ENCODE measurements at places on chromosomes 5 and 9. TPM values are rescaled to one million over a fixed set of nuclear protein-coding genes. Genes with fewer than 3 reads are reported as not detected.

PCDHA12 gene
- 0.21 TPM for total RNA-seq

GRCh38 chr5:66724349-66725139 is 128.4 kb downstream of the MAST4 start:
- no peak for DNase-seq
- H3K27me3 ChIP-seq = no peaks in the 10 kb centered on the region
- no peak overlapping the region for H3K27ac ChIP-seq

DNA sequence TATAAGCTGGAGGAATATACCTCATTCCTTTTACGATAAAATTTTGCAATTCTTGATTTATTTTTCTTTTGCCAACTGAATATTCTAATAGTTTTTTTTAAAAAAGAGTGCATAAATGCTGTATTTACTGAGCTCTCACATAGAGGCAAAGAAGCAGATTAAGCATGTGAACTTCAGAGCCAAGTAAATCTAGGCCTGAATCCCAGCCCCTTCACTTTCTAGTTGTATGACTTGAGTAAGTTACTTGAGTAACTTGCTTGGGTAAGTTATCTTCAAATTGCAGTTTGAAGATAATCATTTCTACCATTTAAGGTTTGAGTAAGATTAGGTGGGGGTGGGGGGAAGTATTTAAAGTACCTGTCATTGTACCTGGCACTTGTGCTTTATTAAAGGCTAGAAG is 21.8 kb downstream of the LURAP1L start:
- H3K4me1 ChIP-seq = peaks cover 41% of the 10 kb centered on the region
- no peak overlapping the region for H3K4me3 ChIP-seq
- H3K27me3 ChIP-seq = no peaks in the 10 kb centered on the region
- no peak for DNase-seq
- no peak overlapping the region for H3K27ac ChIP-seq

GRCh38 chr5:87138091-87138805 is 129.4 kb upstream of the RASA1 start:
- no peaks in the 10 kb centered on the region for H3K27me3 ChIP-seq
- H3K36me3 ChIP-seq = no peaks in the 10 kb centered on the region
- DNase-seq = no peak
- peak overlapping the region; percentile 86 for H3K27ac ChIP-seq

PCDHGA8 gene
- 13.9 TPM for total RNA-seq

GNA14 gene
- 5.8 TPM for total RNA-seq

DNA sequence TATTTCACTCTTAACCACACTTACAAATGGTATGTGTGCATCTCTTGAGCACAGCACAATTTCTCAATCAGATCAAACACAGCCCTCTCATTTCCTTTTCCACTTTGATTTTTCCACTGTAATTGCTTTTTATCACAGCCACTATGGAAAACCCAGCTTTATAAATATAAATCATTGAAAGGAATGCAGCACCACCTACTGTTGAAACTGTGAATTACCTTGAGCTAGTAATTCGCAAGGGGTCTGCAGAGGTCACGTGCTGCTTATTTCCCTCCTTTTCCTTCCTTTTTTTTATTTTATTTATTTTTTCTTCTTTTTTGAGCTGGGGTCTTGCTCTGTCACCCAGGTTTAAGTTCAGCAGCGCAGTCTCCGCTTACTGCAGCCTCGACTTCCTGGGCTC is 76.9 kb downstream of the CDH6 start:
- DNase-seq = no peak
- no peaks in the 10 kb centered on the region for H3K27me3 ChIP-seq
- H3K4me3 ChIP-seq = no peak overlapping the region

NSMF gene
- 251 TPM for total RNA-seq

- H3K4me1 ChIP-seq = no peaks in the 10 kb centered on the region
- H3K36me3 ChIP-seq = no peaks in the 10 kb centered on the region
- no peak overlapping the region for H3K4me3 ChIP-seq
- H3K27ac ChIP-seq = no peak overlapping the region
- DNase-seq = no peak
Observed at GRCh38 chr9:84007662-84008061, 27.1 kb downstream of the RMI1 start.

DNA sequence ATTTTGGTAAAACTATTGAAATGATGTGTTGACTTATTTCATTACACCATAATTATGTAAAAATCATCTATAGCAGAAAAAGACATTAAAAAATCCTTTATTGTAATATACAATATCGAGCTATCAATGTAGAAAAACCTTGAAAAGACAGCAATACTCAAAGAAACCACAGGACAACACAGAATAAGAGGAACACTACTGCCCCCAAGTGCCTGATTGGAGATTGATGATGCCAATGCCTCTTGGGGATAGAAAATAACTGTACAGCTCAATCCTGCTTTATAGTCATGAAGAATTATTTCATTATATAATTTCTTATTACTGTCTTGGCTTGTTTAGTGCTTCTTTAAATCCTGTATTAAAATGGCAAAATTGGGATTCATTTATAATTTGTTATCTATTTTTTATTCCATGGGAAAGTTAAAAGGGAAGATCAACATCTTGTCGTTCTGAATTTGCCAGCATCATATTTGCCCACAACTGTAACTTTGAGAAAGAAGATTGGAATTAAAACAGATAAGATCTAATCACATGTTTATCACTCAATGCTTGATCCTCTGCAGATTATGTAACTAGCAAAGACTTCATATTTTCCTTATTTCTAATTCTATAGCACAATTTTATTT is 337.5 kb downstream of the CDH9 start:
- no peak overlapping the region for H3K27ac ChIP-seq
- H3K4me1 ChIP-seq = no peaks in the 10 kb centered on the region
- no peak overlapping the region for H3K4me3 ChIP-seq
- no peaks in the 10 kb centered on the region for H3K36me3 ChIP-seq
- H3K27me3 ChIP-seq = no peaks in the 10 kb centered on the region
- no peak for DNase-seq

DNA sequence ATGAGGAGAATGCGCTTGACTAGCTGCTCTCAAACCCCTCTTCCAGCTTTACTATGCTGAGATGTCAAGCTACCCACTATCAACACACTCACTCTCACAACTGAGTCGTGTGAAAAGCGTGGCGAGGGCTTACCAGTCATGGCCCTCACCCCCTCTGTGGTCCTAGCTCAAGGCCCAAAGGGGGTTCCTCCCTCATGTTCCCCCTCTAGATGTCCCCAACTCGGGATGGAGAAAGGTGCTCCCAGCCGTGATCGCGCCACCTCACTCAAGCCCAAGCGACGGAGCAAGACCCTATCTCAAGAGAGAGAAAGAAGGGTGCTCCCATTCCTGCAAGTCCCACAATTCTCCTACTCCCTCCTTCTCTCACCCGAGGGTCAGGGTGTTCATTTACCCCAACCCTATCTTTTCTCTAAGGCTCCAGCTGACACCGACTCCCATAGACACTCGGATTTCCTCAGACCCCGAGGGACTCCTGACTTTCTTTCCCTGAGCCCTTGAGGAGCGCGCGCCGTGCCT is 559 bp downstream of the SLC38A9 start:
- H3K4me3 ChIP-seq = peak overlapping the region; percentile 92
- no peaks in the 10 kb centered on the region for H3K27me3 ChIP-seq
- H3K36me3 ChIP-seq = no peaks in the 10 kb centered on the region
- H3K4me1 ChIP-seq = no peaks in the 10 kb centered on the region
- no peak for DNase-seq

- DNase-seq = no peak
- H3K27me3 ChIP-seq = no peaks in the 10 kb centered on the region
- H3K4me1 ChIP-seq = no peaks in the 10 kb centered on the region
- no peak overlapping the region for H3K27ac ChIP-seq
- no peak overlapping the region for H3K4me3 ChIP-seq
Observed at GRCh38 chr5:8842971-8843551, 702.8 kb downstream of the SEMA5A start.

- H3K4me3 ChIP-seq = no peak overlapping the region
- peak overlapping the region; percentile 54 for H3K27ac ChIP-seq
- no peaks in the 10 kb centered on the region for H3K27me3 ChIP-seq
- no peaks in the 10 kb centered on the region for H3K4me1 ChIP-seq
- DNase-seq = no peak
Observed at GRCh38 chr9:100309992-100310391, 42.8 kb downstream of the TEX10 start.

AGTPBP1 gene
- total RNA-seq = 38.3 TPM

DNA sequence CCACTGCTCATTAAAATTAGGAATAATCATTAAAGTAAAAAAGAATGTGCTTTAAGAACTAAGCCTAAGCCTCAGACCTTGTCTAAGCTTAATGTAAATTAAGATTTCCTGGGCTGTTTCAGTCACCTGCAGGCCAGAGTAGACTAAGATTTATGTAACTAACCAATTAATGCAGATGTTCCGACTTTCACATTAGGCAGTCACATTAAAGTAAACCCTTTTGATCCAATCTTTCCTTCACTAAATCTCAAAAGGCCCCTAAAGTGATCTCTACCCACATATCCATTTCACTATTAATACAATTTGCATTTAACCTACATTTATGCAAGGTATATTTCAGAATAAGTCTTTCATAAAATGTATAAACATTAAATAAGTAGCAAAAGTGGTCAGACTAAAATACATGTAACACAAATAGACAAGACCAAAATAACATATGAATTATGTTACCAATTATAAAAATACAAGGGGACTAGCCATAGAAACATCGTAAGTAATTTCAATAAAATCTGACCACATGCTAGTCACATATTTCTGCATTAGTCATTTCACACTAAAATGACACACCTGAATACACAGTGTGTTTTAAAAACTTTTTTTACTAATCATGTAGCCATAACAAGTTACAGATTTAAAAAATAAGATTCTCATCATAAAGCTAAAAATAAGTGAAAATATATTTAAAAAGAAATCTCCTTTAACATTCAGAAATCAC is 7.7 kb downstream of the NR3C1 start:
- H3K27me3 ChIP-seq = no peaks in the 10 kb centered on the region
- no peak for DNase-seq
- H3K36me3 ChIP-seq = no peaks in the 10 kb centered on the region
- H3K4me3 ChIP-seq = peak overlapping the region; percentile 93
- peaks cover 80% of the 10 kb centered on the region for H3K4me1 ChIP-seq
- H3K27ac ChIP-seq = no peak overlapping the region

GRCh38 chr9:97394881-97395280 is 17.0 kb upstream of the TDRD7 start:
- no peak for DNase-seq
- no peaks in the 10 kb centered on the region for H3K27me3 ChIP-seq
- H3K4me1 ChIP-seq = no peaks in the 10 kb centered on the region

NTNG2 gene
- total RNA-seq = 1.2 TPM

- no peak overlapping the region for H3K27ac ChIP-seq
- no peaks in the 10 kb centered on the region for H3K4me1 ChIP-seq
- no peaks in the 10 kb centered on the region for H3K27me3 ChIP-seq
- no peak overlapping the region for H3K4me3 ChIP-seq
- H3K36me3 ChIP-seq = no peaks in the 10 kb centered on the region
Observed at GRCh38 chr5:15124871-15125568, 253.4 kb upstream of the ANKH start.

GRCh38 chr5:67643536-67643935 is 446.9 kb upstream of the CD180 start:
- no peak overlapping the region for H3K4me3 ChIP-seq
- H3K27ac ChIP-seq = no peak overlapping the region
- no peaks in the 10 kb centered on the region for H3K36me3 ChIP-seq
- no peak for DNase-seq
- H3K27me3 ChIP-seq = no peaks in the 10 kb centered on the region
- H3K4me1 ChIP-seq = peaks cover 11% of the 10 kb centered on the region

EDIL3 gene
- total RNA-seq = 170 TPM

HTR4 gene
- total RNA-seq = 7.8 TPM

ZNF474 gene
- 0.92 TPM for total RNA-seq

SPINK6 gene
- total RNA-seq = not detected

SLC6A18 gene
- total RNA-seq = not detected

GRCh38 chr5:91182763-91183162 is 200.4 kb downstream of the ARRDC3 start:
- H3K27ac ChIP-seq = no peak overlapping the region
- H3K27me3 ChIP-seq = no peaks in the 10 kb centered on the region
- H3K4me1 ChIP-seq = peaks cover 17% of the 10 kb centered on the region
- DNase-seq = no peak
- no peaks in the 10 kb centered on the region for H3K36me3 ChIP-seq
- no peak overlapping the region for H3K4me3 ChIP-seq

RAB3C gene
- 0.41 TPM for total RNA-seq

DNA sequence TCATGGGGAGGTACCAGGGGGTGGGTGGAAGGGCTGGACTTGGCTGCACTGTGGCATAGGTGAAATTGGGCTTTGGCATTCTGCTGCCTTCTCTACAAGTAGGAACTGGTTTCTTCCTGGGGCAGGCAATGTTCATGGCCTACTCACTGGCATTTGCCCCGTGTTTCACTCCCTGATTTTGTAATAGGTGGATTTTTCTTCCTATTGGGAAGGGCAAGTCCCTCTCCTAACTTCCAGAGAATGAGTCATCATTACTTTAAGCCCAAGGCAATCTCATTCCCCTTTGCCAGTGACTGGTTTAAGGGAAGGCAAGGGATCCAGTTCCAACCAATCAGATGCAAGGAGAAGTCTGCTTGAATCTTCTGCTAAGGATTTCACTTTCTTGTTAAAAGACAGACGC is 67.9 kb upstream of the ANKRD55 start:
- peaks cover 19% of the 10 kb centered on the region for H3K4me1 ChIP-seq
- no peak for DNase-seq
- no peak overlapping the region for H3K4me3 ChIP-seq
- no peaks in the 10 kb centered on the region for H3K27me3 ChIP-seq

MARCHF6 gene
- 95.2 TPM for total RNA-seq

GRCh38 chr9:120622790-120623189 is 42.8 kb upstream of the CDK5RAP2 start:
- H3K27me3 ChIP-seq = no peaks in the 10 kb centered on the region
- H3K4me3 ChIP-seq = no peak overlapping the region
- no peak for DNase-seq

NXNL2 gene
- not detected for total RNA-seq

- no peak overlapping the region for H3K27ac ChIP-seq
- DNase-seq = no peak
- H3K4me1 ChIP-seq = peaks cover 6% of the 10 kb centered on the region
- no peak overlapping the region for H3K4me3 ChIP-seq
Observed at GRCh38 chr5:89275066-89275855, 392.3 kb upstream of the MEF2C start.

- peak; percentile 15 for DNase-seq
- peak overlapping the region; percentile 93 for H3K27ac ChIP-seq
- H3K27me3 ChIP-seq = no peaks in the 10 kb centered on the region
- peak overlapping the region; percentile 97 for H3K4me3 ChIP-seq
- no peaks in the 10 kb centered on the region for H3K36me3 ChIP-seq
- peaks cover 26% of the 10 kb centered on the region for H3K4me1 ChIP-seq
Observed at GRCh38 chr9:89603767-89604665, 796 bp upstream of the GADD45G start.

SPATA31E1 gene
- total RNA-seq = not detected

TMEM141 gene
- 12.8 TPM for total RNA-seq

DNA sequence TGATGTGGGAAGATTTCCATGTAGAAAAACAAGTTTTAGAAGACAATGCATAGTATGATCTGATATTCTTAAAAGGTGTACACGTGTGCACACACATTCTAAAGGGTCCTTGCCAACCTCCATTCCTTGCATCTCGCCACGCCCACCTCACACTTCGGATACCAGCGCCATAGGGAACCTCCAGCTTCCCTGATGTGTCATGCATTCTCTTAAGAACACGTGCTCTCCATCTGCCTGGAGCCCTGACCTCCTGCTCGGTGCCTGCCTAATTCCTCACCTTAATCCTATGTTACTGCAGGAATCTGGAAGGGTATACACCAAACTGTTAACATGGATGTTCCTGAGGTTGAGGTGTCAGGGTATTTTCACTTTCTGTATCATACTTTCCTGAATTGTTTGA is 63.1 kb downstream of the PTCD2 start:
- DNase-seq = no peak
- no peaks in the 10 kb centered on the region for H3K27me3 ChIP-seq
- peak overlapping the region; percentile 67 for H3K27ac ChIP-seq
- H3K4me3 ChIP-seq = no peak overlapping the region
- H3K4me1 ChIP-seq = peaks cover 55% of the 10 kb centered on the region
- H3K36me3 ChIP-seq = no peaks in the 10 kb centered on the region

Measured in thoracic aorta (tissue), 2 donors.